ENCODE measurements at places on chromosomes 1 and 21.

DNA sequence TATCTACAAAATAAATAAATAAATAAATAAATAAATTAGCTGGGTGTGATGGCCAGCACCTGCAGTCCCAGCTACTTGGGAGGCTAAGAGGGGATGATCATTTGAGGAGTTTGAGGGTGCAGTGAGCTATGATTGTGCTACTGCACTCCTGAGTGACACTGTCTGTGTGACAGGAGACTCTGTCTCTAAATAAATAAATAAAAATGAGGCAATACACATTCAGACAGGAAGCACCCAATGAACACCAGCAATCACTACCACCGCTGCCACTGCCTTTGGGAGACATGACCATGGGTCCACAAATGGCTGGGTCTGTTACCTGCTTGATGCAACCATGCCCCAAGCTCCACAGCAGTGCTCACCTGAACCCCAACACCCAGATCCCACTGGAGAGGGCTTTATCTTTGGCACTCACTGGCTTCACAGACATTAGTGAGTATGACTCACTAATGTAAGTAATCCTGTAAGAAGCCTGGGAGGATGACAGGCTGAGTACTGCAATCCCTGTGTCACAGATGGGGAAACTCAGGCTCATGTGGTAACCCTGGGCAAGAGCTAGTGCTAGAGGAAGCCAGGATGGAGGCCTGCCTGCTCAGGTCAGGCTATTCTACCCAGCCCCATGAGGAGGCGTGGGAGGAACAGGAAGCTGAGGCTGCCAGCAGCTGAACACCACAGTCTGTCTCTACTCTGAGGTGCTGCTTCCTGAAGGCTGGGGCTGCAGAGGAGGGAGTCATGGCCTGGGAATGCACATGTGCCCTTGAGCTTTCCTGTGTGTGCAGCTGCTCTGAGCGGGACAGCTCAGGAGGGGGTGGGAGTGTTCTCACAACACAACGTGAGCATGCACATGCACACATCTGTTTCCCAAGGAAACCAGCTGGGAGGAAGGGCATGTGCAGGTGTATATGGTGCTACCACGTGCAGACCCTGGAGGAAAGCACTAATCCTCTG lies 43.0 kb downstream of the SLC9A1 start:
- peak; percentile 58 for DNase-seq

DNA sequence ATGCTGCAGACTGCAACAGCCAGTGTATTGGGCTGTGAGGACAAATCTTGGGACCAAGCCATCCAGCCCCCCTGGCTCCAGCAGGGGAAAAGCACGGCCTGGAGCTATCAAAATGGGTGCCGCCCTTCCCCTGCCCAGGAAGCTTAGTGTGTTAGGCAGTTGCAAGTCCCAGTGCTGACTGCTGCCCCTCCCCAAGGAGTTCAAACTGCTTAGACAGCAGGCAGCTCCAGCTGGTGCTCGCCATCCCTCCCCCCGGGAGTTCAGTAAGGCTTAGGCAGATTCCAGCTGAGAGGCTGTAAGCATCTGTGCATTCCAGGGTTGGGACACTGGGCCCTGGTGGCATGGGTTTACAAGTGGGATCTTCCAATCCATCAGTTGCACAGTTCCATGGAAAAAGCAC lies 579.6 kb upstream of the NR5A2 start:
- no peak for DNase-seq

- DNase-seq = no peak
Measured at GRCh38 chr1:235098991-235099390, 29.6 kb downstream of the TOMM20 start.

- no peak for DNase-seq
Measured at GRCh38 chr1:40873863-40874472, 11.8 kb upstream of the CITED4 start.

DNA sequence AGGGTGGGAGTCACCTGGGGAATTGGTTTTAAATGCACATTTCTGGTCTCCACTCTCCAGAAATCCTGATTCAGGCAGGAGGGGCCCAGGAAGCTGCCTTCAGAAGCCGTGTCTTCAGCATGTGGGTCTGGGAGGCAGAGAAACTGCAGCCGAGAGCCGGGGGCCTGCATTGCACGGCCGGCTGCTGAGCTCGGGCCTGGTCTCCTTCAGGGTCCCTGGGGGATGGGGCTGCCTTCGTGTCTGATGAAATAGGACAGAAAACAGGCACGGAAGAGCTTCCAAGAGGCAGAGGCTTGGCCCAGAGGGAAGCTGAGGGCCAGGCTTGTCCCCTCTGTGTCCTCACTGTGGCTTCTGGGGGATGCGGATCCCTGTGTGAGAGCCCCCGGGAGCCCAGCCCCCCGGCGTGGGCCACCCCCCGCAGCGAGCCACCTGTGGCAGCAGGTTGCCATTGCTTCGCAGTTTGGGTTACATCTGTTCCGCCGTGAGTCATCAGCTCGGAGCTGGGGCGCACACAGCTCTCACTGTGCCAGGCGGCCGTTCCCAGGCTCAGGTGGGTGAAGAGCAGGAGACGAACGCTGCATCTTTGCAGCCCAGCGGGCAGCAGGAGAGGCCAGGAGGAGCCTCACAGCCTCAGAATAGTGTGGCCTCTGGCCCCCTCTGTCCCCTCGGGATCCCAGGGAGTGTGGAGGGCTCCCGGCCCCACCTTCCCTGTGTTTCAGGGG lies 72.4 kb downstream of the AJAP1 start:
- no peak for DNase-seq
